ENCODE measurements at places on chromosomes 3 and 15.

- DNase-seq: no peak
Measured at GRCh38 chr15:51801391-51801835, 28.0 kb upstream of the TMOD3 start.

DNA sequence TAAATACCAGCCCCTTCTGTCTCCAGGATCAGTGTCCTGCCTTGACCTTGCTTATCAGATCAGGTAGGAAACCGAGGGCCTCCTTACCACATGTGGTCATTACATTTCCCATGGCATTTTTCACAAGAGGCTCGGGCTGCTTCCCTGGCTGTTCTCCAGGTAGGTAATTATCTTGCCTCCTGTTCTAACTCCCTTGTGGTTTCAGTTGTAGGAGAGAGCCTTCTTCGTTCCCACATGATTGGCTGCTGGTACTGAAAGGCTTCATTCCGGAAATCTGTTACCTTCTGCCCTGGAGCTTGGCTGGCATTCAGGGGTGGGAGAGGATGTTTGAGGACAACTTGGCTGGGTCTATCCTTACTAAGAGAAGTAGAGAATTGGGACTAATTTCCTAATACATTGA lies 46.8 kb upstream of the RORA start:
- no peak for DNase-seq

GRCh38 chr3:151918253-151919029 lies 45.0 kb downstream of the SUCNR1 start:
- peak; percentile 56 for DNase-seq

DNA sequence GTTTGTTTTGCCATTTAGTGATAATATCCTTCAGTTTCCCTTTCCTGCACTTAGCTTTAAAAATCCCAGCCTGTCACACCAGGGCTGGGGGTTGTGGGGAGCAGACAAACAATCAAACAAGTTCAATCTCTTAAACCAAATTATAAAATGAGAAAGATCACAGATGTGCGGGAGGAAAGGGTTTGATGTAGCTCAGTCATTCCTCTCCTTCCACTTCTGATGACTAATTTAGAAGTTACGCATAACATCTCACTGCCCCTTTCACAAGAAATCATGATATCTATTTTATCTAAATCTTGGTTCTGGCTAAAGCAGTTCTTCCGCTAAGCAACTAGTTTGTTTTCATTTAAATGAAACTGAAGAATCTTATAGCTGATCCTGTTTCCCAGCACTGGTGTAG lies 34.1 kb upstream of the ATG7 start:
- DNase-seq: peak; percentile 35

Measured in Panc1 (cell line).